ENCODE measurements at places on chromosomes 16 and 17. TPM values are rescaled to one million over a fixed set of nuclear protein-coding genes. Genes with fewer than 3 reads are reported as not detected.

Gene SPNS3
- total RNA-seq, result 1.1 TPM

Gene SLC38A8
- total RNA-seq, result not detected

Gene MINK1
- total RNA-seq, result 65.3 TPM

Gene BAIAP3
- total RNA-seq, result 6.5 TPM

Gene ATP2A3
- 458 TPM for total RNA-seq

Gene BFAR
- total RNA-seq, result 54.9 TPM

Gene KCNJ18
- total RNA-seq, result not detected

Gene HBQ1
- not detected for total RNA-seq

Gene HLF
- 0.10 TPM for total RNA-seq

Gene CHST4
- not detected for total RNA-seq

Gene IL21R
- 167 TPM for total RNA-seq

Gene TEKT5
- not detected for total RNA-seq

Gene CTRL
- 4.1 TPM for total RNA-seq

DNA sequence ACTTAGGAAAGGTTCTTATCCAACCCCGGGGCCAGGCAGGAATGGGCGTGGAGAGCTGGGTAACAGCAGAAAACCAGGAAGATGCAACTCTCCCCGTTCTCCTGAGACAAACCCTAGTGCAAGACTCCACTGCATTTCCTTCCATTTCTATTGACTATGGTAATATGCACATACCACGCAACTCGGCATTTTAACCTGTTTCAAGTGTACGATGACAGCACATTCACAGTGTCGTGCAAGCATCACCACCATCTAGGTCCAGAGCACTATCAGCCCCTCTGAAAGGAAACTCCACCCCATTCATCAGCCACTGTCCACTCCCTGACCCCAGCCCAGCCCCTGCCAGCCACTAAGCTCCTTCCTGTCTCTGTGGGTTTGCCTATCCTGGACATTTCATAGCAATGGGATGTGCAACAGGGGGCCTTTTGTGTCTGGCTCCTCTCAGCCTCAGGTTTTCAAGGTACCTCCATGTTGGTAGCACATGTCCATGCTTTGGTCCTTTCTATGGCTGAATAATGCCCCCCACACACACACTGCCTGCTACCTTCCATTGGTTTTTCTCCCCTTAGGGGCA is 441.9 kb downstream of the SOX9 start:
- DNase-seq, result no peak
- peaks cover 3% of the 10 kb centered on the region for H3K27me3 ChIP-seq
- H3K27ac ChIP-seq, result no peak overlapping the region
- no peaks in the 10 kb centered on the region for H3K36me3 ChIP-seq
- H3K4me1 ChIP-seq, result no peaks in the 10 kb centered on the region

DNA sequence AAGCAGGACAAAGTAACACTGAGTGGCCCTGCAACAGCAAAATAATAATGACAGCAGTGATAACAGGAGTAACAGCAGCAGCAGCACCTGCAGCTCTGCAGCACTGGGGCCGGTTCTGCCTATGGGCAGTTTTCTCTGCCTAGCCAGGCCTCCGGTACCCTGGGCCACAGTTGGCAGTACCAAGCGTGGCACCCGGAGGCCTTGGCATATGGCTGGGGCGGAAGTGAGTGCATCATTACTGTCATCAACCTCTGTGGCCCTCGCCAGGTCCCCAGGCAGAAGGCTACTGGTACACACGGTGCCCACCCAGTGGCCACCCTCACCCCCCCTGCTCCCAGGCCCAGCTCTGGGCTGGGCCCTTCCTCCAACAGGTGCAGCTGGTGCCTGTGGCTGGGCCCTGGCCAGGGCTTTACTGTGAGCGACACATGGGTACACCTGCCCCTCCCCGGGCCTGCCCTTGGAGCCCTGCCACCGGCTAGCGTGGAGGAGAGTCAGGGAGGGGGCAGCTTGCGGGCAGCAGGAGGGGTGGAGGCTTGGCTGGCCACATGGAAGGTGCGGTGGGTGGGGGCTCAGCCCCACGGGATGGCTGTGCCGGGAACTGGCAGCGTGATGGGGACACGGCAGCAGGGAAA is 3.0 kb downstream of the KCNJ12 start:
- no peak overlapping the region for H3K27ac ChIP-seq
- H3K4me1 ChIP-seq, result peaks cover 16% of the 10 kb centered on the region
- no peak overlapping the region for H3K4me3 ChIP-seq
- DNase-seq, result no peak

GRCh38 chr17:29124925-29125273 is 55.3 kb downstream of the MYO18A start:
- DNase-seq, result no peak
- no peaks in the 10 kb centered on the region for H3K27me3 ChIP-seq
- no peak overlapping the region for H3K4me3 ChIP-seq
- H3K36me3 ChIP-seq, result peaks cover 29% of the 10 kb centered on the region
- H3K27ac ChIP-seq, result no peak overlapping the region

DNA sequence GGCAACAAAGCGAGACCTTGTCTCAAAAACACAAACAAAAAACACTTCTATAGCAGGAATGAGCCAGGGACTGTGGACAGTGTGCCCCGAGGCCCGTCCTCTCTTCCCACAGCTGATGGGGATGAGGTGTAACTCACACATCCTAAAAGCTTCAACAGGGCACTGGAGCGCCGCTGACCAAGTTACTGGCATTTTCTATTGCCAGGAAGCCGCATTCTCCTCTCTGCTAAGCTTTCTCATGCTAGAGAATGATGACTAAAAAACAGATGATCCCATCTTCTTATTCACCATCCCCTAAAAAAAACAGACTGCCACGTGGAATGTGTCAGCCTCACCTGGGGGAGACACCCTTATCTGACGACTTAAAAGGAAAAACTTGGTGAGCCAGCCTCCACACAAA is 16.3 kb downstream of the CARHSP1 start:
- H3K4me1 ChIP-seq, result peaks cover 23% of the 10 kb centered on the region
- no peak overlapping the region for H3K27ac ChIP-seq
- peaks cover 73% of the 10 kb centered on the region for H3K36me3 ChIP-seq
- H3K27me3 ChIP-seq, result no peaks in the 10 kb centered on the region

- H3K27ac ChIP-seq, result no peak overlapping the region
- H3K27me3 ChIP-seq, result no peaks in the 10 kb centered on the region
- no peaks in the 10 kb centered on the region for H3K4me1 ChIP-seq
- H3K4me3 ChIP-seq, result no peak overlapping the region
Measured at GRCh38 chr16:90037276-90037675, 18.0 kb upstream of the DBNDD1 start.

- H3K36me3 ChIP-seq, result peaks cover 41% of the 10 kb centered on the region
- H3K27me3 ChIP-seq, result no peaks in the 10 kb centered on the region
Measured at GRCh38 chr17:57004944-57005579, 27.1 kb downstream of the SCPEP1 start.

GRCh38 chr16:4713663-4714501 is 20.2 kb downstream of the ANKS3 start:
- H3K27me3 ChIP-seq, result no peaks in the 10 kb centered on the region
- no peak overlapping the region for H3K4me3 ChIP-seq
- H3K27ac ChIP-seq, result no peak overlapping the region
- peaks cover 8% of the 10 kb centered on the region for H3K4me1 ChIP-seq
- no peak for DNase-seq

DNA sequence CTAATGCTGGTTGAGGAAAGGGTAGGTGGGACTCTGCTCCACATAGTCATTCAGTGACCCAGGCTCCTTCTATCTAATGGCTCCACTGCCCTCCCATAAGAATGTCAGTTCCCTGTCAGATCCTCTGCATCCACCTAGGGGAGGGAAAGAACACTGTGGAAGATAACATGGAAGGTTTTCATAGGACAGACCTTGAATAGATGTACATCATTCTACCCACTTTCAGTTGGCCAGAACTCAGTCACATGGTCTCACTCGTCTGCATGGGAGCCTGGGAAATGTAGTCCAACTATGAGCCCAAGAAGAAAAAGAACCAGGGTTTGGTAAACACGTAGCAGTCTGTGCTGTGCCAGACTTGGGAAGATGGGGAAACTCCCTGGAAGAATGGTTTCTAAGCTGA is 27.1 kb upstream of the SCNN1B start:
- H3K36me3 ChIP-seq, result no peaks in the 10 kb centered on the region
- H3K4me1 ChIP-seq, result no peaks in the 10 kb centered on the region
- H3K27me3 ChIP-seq, result peaks cover 29% of the 10 kb centered on the region
- H3K4me3 ChIP-seq, result no peak overlapping the region
- no peak for DNase-seq

DNA sequence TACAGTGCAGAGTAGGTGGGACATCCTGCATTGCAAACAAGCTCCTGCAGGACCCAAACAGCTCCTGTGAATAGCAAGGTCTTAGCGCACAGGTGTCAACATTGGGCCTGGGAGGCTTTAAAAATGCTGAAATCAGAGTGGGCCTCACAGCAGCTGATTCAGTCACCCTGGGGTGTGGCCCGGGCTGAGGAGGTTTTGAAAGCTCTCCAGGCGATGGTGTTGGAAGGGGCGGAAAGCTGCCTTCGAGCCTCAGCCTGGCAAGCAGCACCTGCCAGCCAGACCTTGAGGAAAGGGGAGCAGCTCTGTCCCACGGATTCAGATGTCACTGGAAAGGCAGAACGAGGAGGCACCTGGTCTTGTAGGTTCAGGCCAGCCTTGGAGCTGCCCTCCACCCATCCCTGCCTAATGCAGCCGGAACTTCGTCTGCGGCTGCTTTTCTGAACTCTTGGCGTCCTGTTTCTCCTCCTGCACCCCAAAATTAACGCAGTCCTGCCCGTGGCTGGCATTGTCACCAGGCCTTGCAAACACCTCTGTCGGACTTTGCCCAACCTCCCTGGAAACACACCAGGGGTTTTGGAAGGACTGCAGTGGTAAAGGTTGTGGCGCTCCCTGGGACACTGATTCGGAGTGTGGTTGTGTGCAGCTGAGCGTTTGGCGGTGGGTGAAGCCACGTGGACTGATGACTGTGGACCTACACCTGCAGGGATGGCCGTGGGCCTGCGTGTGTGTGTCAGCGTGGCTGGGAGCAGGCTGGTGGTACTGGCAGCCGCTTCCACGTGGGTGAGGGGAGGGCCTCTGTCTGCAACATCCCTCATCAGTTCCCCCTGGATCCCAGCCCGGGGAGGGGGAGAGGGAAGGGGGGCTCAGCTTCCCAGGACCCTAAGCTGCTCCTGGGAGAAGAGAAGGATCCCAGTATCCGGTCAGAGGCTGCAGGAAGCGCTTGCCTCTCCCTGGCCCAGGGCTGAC is 3.4 kb downstream of the NECAB2 start:
- DNase-seq, result no peak
- H3K27ac ChIP-seq, result no peak overlapping the region
- no peaks in the 10 kb centered on the region for H3K36me3 ChIP-seq
- H3K4me3 ChIP-seq, result no peak overlapping the region
- peaks cover 5% of the 10 kb centered on the region for H3K4me1 ChIP-seq

DNA sequence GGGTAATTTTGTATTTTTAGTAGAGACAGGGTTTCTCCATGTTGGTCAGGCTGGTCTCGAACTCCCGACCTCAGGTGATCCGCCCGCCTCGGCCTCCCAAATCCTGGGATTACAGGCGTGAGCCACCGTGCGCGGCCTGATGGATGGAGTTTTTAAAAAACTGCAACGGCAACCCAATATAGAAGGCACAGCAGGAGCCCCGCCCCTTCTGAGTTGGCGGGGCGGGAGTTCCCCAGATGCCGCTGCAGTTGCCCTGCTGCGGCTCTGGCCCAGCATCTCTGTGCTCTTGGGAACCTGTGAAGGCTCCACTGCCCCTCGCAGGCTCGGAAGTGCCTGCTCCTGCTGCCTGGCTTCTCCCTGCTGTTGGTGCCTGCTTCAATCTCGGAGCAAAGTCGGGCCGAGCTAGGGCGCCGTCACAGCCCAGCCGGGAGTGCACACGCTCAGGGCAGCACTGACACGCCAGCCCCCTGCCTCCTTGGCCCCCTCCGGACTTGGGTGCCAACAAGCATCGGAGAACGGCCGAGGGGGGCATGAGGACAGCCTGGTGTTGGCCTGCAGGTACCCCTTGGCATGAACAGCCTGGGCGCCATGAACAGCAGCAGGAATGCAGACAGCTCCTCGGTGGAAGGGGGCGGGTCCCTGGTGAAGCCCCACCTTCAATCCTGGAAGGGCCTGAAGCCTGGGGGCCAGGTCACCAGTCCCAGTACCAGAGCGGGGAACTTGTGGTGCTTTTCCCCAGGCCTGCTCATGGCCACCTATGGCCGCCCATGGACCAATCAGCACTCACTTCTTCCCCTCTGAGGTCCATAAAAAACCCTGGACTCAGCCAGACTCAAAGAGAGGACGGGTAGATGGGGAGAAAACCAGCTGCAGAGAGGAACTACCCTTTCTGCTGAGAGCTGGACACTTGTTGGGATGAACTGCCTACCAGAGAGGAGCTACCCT is 2.3 kb upstream of the NT5M start:
- peak; percentile 36 for DNase-seq
- peaks cover 36% of the 10 kb centered on the region for H3K4me1 ChIP-seq
- H3K27ac ChIP-seq, result no peak overlapping the region
- H3K27me3 ChIP-seq, result no peaks in the 10 kb centered on the region

GRCh38 chr17:49696233-49696761 is 11.5 kb downstream of the SLC35B1 start:
- H3K4me1 ChIP-seq, result peaks cover 18% of the 10 kb centered on the region
- no peak overlapping the region for H3K4me3 ChIP-seq
- no peaks in the 10 kb centered on the region for H3K27me3 ChIP-seq
- no peak for DNase-seq
- H3K27ac ChIP-seq, result peak overlapping the region; percentile 7

GRCh38 chr17:83071966-83072562 is 7.3 kb upstream of the METRNL start:
- H3K4me1 ChIP-seq, result peaks cover 14% of the 10 kb centered on the region
- DNase-seq, result no peak
- no peaks in the 10 kb centered on the region for H3K36me3 ChIP-seq
- no peak overlapping the region for H3K27ac ChIP-seq
- peaks cover 13% of the 10 kb centered on the region for H3K27me3 ChIP-seq

GRCh38 chr16:70565053-70565452 is 41.4 kb downstream of the SF3B3 start:
- DNase-seq, result no peak
- H3K27me3 ChIP-seq, result no peaks in the 10 kb centered on the region
- H3K36me3 ChIP-seq, result peaks cover 96% of the 10 kb centered on the region
- H3K27ac ChIP-seq, result no peak overlapping the region
- no peaks in the 10 kb centered on the region for H3K4me1 ChIP-seq

DNA sequence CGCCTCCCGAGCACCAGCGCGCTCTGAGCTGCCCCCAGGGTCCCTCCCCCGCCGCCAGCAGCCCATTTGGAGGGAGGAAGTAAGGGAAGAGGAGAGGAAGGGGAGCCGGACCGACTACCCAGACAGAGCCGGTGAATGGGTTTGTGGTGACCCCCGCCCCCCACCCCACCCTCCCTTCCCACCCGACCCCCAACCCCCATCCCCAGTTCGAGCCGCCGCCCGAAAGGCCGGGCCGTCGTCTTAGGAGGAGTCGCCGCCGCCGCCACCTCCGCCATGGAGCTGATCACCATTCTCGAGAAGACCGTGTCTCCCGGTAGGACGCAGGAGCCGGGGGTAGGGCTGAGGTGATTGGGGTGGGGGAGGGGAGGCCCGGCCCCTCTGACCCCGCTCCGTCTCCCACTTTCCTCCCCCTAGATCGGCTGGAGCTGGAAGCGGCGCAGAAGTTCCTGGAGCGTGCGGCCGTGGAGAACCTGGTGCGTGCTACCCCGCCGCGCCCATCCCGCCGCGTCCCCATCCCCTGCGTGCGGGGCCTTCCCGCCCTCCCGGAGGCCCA is 329 bp downstream of the KPNB1 start:
- H3K4me3 ChIP-seq, result peak overlapping the region; percentile 99
- no peaks in the 10 kb centered on the region for H3K27me3 ChIP-seq
- peaks cover 46% of the 10 kb centered on the region for H3K36me3 ChIP-seq
- no peak for DNase-seq
- H3K27ac ChIP-seq, result peak overlapping the region; percentile 99
- peaks cover 56% of the 10 kb centered on the region for H3K4me1 ChIP-seq

GRCh38 chr16:73019457-73020362 is 28.2 kb downstream of the ZFHX3 start:
- H3K4me3 ChIP-seq, result no peak overlapping the region
- H3K27ac ChIP-seq, result no peak overlapping the region
- no peaks in the 10 kb centered on the region for H3K27me3 ChIP-seq
- H3K36me3 ChIP-seq, result no peaks in the 10 kb centered on the region
- no peak for DNase-seq
- peaks cover 18% of the 10 kb centered on the region for H3K4me1 ChIP-seq

All from activated B cell treated with CpG ODN at 0.5 μM for 24 hours (primary cell).